ENCODE measurements at places on chromosomes 3 and 15.

- DNase-seq = no peak
Measured at GRCh38 chr3:142724682-142725356, 985 bp downstream of the TRPC1 start.

DNA sequence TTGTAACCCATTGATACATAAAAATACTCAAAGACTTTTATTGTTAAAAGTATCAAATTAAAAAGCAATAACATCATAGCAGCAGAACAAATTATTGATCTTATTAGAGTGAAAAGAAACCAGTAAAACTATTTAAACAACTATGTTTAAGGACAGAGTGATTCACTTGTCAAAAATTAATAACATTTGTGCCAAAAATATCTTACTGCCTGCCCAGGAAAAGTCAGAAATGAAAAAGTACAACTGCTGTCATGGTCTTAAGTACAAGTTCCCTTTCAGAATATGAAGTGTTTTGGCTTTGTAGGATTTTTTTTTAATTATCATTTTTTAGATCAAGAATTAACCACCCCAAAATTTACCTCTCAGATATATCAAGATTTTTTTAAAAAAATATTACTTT lies 3.4 kb downstream of the IFT57 start:
- DNase-seq = no peak

DNA sequence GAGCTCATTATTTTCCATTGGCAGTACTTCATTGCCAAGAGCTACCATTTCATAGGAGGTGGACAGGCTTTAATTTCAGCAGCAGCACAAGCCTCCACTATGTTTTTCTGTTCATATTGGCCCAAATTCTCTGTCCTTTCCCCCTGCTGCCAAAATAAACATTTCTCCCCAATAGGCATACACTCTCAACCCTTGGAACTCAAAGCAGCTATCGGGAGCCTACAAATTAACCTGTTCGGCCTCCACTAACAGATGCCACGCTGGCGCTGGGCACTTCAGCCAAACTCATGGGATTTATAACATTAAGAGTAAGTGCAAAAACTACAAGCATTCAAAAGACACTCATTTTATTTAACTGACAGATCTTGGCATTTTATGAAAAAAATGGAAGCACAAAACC lies 95.7 kb downstream of the NSUN3 start:
- DNase-seq = no peak

DNA sequence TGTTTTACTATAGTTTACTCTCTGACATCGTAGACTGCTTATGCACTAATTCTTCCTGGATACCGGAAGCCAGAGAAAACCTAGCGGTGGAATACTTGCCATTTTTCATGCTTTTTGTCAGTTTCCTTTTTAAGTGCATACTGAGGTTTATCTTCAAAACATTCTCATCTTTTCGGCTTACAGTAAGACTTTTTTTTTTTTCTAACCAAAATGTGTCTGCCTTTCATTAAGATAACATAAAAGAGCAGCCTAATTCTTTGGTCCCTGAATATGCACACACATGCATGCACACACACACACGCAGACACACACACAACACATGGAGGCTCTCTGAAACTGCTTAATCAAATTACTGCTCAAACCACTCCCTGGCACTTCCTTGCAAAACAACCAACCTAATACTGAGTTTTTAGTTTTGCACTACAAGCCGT lies 1.3 kb downstream of the ZNF445 start:
- no peak for DNase-seq

- no peak for DNase-seq
Measured at GRCh38 chr15:36978126-36978525, 122.2 kb downstream of the MEIS2 start.

GRCh38 chr3:82082796-82083195 lies 321.4 kb upstream of the GBE1 start:
- DNase-seq = no peak

DNA sequence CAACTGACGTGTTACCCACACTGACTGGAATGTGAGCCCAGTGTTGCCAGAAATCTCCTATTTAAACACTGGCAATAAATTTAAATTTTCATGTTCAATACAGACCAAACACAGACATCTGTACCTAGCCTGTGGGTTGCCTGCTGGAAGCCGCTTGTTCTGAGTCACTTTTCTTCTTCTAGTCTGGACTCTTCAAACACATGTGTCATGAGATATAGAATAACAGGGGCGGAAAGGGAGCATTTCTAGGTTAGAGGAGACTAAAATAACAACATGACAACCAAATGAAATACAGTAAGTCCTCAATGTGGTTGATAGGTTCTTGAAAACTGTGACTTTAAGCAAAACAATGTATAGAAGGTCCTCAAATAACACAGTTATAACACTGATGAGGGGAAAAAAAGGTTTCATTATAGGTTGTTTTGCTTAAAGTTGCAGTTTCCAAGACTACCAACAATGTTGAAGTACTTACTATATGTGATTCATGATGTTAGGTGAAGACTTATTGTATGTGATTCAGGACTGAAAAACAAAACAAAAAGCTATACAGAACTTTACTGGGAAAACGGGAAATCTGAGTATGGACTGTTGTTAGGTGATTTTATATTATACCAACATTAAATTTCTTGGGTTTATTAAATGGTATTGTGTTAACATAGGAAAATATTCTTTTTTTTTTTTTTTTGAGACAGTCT lies 63.1 kb downstream of the PRKAR2A start:
- DNase-seq = no peak

GRCh38 chr15:31974855-31975829 lies 55.2 kb upstream of the CHRNA7 start:
- DNase-seq = no peak

DNA sequence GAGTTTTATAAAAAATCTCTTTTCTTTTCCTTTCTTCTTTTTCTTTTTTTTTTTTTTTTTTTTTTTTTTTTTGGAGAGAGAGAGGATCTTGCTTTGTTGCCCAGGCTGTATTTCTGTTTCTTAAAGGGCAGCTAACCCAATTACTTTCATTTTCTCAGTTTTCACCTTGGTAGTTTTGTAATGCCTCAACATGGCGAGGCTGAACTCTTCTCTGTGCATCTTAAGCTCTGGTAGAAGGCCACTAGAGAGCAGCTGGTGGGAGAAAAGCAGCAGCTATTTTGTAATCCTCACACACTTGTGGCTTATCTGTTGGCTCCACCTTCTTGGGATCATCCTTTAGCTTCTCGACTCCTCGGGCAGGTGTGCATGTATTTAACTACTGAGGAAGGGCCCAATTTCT lies 152.2 kb upstream of the MEIS2 start:
- DNase-seq = no peak

DNA sequence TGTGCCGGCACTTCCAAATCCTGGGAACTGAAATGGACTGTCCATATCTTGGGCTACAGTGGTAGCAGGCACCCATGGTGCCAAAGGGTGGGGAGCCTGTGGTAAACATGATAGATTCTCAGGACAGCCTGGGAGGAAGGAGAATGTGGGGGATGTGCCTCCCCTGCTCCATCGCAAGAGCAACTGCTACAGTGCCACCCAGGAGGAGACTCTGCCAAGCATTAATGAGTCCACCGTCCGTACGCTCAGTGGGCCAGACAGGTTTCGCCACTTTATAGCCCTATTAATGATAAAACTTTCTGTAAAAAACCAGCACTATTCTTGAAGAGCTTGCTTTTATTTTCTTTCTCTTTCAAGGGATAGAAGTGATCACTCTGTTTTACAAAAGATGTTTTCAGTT lies 75.2 kb downstream of the FMN1 start:
- DNase-seq = no peak

DNA sequence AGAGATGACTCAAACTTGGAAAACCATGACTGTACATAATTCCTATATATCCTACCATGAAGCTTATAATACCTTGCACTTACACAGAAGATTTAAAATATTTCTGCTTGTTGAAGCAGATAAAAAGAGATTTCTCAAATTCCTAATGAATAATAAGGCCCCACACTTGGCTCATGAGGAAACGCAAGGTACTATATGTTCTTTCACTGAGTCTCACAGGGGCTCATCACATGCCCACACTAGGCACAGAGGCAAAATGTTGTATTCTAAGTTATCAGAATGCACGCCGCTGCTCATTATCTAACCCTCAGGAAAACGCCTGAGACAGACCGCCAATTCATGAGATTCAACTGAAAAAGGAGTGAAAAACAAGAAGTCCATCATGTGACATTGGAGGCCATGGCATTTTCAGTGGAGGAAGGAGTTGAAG lies 5.6 kb downstream of the MYO1E start:
- no peak for DNase-seq
